Activated CD4-positive, alpha-beta T cell treated with anti-CD3 and anti-CD28 coated beads, Interleukin-2, Interleukin-6, amounts not matched to agents 100 ng/mL and 50 ng/mL, durations not matched to agents 16 hours and 8 hours (primary cell): ENCODE measurements at places on chromosomes 2 and 18.

DNA sequence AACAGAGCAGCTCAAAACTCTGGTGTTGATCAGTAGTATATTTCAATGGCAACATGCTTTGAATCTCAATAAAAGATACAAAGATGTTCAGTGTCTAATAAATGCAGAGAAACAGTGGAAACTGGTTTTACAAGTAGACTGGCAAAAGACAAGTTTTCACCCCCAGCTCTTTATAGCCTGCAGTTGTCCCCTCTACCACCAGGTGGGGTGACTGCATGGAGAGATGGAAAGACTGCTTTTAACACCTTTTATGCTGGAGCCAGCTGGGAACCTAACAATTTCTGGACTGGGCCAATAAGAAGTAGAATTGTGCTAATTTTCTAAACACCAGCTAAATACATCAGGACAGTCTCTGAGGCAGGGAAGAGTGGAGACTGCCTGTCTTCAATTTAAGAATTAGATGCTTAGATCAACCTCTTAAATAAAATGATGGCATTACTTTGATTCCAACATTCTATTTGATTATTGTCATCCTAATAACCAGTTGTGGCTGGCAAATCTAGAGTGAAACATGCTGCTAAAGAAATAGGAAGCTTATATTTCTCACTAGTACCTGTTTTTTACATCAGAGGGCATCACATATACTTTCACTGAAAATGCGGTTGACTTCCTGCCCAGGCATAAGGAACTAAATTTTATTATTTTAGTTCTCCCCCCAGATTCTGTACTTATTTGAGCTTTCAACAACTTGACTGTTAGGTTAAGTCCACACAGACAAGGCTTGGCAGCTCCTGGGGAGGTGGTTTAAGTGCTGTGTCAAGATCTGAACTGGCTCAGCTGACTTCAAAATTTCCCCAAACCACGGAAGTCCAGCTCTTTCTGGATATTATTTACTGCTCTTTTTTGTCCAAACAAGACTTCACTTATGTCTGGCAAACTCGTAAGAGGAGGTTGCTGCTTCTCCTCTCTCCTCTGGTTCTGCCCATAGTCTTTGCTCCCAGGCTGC is 140.5 kb downstream of the TPGS2 start:
- peak; percentile 68 for DNase-seq

DNA sequence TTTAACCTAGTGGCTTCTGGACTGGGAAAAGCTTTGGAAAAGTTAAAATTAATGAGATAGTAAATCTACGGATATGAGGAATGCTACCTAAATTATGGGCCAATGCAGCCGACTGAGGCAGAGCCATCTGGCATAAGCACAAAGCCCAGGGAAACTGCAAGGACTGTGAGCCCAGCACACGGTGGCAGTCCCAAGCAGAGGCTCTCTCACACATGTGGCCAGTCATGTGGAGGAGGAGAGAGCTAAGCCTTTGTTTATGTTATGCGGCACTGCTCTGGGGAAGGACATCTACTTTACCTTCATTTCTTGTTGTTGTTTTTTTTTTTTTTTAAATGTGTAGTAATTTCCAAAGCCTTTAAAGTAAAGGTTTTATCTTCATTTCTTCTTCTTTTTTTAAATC is 267.0 kb downstream of the STK39 start:
- DNase-seq: no peak

GRCh38 chr2:178284613-178285286 is 90.4 kb downstream of the OSBPL6 start:
- DNase-seq: no peak

DNA sequence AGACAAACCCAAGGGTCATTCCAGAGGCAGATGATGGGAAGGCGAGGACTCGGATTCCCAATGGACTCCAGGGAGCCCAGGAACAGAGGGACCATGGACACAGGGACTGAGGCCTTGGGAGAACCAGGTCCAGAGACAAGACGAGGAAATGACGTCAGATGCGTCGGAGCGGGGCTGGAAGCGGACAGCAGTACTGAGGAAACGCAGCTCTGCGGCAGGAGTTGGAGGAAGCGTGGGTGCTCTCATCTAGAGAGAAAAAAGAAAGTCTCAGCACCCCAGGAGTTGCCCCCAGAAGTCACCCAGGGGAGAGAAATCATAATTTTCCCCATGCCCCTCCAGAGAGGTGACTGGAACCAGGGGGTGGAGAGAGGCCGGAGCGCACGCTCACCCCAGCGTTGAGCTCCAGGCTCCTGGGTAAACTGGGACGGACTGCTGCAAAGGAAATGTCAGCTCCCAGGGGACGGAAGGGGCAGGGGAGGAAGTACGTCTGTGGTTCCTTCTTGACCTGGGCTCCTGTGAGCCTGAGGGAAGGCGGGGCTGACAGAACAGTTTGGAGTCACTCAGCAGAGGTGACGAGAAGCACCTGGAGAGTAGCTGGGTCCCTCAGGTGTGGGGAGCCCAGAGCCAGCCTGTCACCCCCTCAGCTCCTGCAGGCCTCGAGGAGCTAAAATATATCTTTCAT is 44.7 kb downstream of the CMPK2 start:
- no peak for DNase-seq

DNA sequence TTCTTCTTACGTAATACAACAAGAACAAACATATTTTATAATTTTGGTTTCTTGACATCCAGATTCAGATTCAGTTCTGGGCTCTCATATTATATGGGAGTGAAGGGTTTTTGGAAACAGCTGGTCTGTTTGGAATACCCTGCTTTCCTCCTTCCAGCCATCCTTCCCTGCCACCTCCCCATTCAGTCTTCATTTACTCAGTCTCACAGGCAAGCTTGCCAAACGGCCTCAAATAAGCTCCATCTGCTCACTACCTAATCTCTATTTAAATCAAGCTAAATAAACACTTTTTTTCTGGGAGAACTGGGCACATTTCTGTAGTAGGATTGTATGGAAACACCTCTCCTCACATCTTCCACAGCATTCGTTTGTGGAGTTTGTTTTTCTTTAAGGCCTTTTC is 147.5 kb downstream of the RND3 start:
- DNase-seq: no peak

DNA sequence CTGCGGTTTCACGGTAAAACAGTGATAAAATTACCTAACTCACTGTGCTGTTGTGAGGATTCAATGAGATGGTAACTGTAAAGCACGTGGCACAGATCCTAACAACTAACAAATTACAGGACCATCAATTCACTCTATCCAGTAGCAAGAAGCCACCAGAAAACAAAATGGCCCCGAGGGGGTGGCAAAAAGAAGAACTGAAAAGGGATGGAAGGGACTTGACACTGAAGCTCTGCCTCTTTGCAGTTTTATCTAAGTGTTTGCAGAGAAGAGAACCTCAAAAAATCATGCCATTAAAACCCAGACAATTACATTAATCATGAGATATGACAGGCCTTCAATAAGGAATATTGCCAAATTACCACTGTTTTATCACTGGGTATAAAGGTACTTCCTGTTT is 46.7 kb downstream of the IRS1 start:
- no peak for DNase-seq

- DNase-seq: no peak
Measured at GRCh38 chr2:214465363-214466146, 54.7 kb downstream of the VWC2L start.

GRCh38 chr2:66429693-66430504 is 5.0 kb upstream of the MEIS1 start:
- no peak for DNase-seq

GRCh38 chr18:36175481-36175880 is 11.8 kb upstream of the MOCOS start:
- DNase-seq: no peak

GRCh38 chr2:136424112-136424511 is 306.2 kb upstream of the CXCR4 start:
- no peak for DNase-seq

DNA sequence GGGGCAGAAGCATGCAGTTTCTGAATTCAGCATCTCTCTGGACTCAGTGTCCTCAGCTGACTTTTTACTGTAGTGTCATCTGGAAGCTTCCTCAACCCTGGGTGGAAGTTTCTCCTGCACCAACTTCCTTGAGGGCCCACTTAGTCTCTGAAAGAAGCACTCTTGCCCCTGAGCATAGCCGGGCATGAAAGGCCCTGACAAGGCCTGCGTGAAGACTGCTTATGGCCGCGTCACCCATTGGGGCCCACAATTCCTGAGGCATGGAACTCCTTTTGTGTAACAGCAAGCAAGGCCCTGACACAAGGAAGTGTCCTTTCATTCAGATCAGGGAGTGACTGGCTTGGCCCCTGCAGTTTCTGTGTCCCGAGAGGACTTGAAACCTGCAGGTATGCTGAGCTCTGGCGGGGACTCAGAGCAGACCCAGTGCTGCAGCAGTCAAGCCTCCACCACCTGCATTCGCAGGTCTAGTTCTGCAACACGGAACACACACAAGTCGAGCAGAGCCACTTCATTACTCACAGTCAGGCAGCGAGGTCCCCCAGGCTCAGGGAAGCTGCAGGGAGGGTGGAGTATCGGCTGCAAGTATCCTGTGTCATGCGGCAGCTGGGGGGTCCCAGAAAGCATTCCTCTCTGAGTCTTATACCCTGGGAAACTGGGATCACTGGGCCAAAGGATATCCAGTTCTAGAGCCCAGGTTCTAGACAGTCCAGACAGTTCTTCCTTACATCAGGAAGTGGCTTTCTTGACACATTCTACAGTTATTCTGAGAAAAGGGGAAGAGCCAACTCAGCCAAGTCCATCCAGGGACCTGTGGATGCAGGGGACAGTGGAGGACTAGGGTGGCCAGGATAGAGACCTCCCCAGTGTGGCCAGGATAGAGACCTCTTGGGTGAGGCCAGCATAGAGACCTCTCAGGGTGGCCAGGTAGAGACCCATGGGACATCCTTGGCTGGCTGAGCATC is 35.6 kb upstream of the PRLH start:
- no peak for DNase-seq

DNA sequence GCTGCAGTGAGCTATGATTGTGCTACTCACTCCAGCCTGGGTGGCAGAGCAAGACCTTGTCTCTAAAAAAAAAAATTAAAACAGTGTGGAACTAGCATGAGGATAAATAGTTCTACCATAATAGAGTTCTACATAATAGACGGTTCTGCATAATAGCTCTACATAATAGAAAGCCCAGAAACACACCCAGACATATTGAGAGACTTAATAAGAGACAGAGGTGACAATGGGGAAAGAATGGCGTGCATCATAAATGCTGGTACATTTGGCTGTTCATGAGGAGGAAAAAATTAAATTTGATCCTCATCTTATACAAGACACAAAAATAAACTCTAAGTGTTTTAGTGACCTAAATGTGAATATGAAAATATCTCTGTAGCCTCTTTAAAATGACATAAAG is 58.5 kb downstream of the PTRHD1 start:
- DNase-seq: no peak

GRCh38 chr2:25615920-25616319 is 57.5 kb downstream of the DTNB start:
- DNase-seq: no peak

GRCh38 chr2:154013514-154013913 is 141.8 kb downstream of the GALNT13 start:
- no peak for DNase-seq

DNA sequence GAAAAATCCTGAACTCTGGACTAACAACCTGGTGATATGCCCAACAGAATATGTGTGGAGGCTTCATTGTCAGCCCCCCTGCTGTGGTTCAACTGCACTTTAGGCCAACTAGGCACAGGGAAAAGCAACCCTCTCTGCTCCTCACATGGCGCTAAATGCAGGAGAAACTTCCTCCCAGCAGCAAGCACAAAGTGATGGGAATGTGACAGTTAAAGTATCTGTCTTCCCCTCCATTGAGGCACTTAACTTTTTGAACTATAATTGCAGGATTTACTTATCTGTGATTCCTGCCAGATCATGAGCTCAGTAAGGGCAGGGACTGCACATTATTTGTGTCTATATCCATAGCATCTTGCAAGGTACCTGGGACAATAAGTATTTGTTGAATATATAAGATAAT is 981.2 kb upstream of the KLHL29 start:
- no peak for DNase-seq

DNA sequence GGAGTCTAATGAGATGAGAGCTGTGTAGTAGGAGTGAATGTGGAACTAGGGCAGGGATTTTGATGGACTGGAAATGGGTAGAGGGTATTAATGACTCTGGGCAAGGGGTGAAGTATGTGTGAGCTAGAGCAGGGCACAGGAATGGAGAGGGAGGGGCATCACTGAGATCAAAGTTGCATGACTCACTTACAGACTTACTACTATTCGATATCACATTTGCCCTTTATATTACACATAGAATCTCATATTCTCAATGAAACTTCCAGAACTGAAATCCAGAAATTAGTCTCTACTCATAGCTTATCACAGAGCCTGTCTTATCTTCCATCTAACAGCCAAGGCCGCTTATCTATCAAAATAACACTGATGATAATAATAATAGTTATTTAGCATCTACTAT is 20.0 kb upstream of the ITGB6 start:
- DNase-seq: peak; percentile 42

- DNase-seq: no peak
Measured at GRCh38 chr2:20524412-20525040, 77.7 kb downstream of the RHOB start.

DNA sequence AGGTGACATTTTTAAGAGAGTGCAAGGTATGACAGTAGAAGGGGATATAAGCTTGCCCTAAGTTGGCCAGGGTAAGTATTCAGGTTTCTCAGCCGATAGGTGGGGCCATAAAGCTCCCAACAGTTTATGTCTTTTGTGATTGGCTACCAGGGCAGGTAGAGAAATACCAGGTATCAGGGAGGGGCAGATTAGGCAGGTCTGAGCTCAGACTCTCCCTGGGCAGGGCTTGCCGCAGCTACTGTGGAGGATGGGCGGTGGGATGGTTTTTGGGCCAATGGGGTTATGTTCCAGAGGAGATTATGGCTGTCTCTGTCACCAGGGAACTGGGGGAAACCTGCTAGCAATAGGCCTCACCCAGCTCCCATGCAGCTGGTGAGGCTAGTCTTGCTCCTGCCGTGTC is 211.6 kb downstream of the PTH2R start:
- no peak for DNase-seq

DNA sequence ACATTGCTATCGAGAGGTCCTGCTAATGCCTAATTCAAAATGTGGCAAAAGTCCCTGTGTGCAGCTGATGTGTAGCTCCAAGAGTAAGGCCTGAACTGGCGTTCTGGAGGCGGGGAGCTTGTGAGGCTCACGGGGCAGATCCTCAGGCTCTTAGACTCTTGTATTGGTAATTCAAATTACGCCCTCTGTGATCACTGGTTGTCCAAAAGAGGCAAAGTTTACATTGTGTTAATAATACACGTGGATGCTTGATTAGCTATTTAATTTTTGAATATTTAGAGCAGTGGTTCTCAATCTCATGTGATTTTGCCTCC is 12.4 kb upstream of the CRYGA start:
- no peak for DNase-seq

DNA sequence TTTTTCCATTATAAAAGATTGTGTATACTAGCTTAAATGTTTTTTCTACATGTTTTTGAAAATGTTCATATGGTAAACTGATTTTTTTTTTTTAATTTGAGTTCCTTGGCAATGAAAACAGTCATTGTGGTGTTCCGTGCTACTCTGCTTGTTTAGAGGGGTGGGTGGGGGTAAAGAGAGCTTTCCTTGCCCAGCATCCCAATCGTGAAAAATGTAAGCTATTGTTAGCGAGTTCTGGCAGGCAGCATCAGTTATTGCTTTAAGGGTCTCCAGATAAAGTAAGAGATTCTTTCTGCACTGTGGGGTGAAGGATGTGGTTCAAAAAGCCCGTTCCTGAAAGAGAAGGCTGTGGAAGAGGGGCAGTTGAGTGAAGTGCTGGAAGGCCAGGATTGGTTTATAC is 118.4 kb downstream of the TANC1 start:
- DNase-seq: no peak
